ENCODE measurements at places on chromosomes 4 and X.

GRCh38 chr4:15434091-15434490 is 6.3 kb downstream of the C1QTNF7 start:
- DNase-seq = no peak

DNA sequence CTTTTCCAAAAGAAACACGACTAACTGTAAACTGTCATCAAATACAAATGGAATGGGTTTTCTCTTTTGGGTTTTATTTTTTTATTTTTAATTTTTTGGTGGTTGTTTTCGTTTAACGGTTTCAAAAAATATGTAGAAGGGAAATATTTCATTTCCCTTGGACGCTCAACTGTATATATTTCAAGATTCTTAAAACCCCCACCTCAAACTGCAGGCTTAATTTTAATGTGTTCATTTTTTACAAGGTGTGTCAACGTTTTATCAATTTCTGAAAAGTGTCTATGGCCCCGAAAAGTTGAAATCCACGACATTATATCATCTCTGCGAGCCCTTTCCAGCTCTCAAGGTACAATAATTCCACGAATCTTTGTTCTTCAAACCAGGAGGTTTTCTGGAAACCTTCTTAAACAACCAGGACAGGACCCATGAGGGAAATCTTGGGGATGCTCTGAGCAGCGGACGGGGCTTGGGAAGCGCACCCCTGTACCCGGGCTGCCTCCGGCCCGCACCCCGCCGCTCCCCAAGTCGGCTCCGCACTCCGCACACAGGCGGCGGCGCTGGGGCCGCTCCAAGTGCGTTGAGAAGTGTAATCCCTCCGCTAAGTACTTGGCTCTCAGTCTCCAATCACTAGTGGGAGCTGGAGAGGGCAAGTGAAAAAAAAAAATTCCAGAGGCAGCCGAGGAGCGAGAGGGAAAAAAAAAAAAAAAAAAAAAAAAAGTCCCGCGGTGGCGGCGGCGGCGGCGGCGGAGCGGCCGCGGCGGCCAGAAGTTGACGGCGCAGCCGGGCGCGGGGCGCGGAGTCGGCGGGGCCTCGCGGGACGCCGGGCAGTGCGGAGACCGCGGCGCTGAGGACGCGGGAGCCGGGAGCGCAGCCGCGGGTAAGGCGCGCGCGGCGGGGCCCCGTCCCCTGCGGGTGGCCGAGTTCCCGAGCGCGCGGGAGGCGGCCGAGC is at the start of gene BMPR1B:
Gene BMPR1B (plus strand): TSS at position 764 of the 949 bp plus-strand sequence. CDS start 346,470 bp downstream, outside the sequence.
- no peak for DNase-seq

GRCh38 chrX:118540342-118540741 is 44.7 kb downstream of the DOCK11 start:
- DNase-seq = no peak

GRCh38 chrX:14491689-14492088 is 37.6 kb upstream of the GLRA2 start:
- DNase-seq = no peak

DNA sequence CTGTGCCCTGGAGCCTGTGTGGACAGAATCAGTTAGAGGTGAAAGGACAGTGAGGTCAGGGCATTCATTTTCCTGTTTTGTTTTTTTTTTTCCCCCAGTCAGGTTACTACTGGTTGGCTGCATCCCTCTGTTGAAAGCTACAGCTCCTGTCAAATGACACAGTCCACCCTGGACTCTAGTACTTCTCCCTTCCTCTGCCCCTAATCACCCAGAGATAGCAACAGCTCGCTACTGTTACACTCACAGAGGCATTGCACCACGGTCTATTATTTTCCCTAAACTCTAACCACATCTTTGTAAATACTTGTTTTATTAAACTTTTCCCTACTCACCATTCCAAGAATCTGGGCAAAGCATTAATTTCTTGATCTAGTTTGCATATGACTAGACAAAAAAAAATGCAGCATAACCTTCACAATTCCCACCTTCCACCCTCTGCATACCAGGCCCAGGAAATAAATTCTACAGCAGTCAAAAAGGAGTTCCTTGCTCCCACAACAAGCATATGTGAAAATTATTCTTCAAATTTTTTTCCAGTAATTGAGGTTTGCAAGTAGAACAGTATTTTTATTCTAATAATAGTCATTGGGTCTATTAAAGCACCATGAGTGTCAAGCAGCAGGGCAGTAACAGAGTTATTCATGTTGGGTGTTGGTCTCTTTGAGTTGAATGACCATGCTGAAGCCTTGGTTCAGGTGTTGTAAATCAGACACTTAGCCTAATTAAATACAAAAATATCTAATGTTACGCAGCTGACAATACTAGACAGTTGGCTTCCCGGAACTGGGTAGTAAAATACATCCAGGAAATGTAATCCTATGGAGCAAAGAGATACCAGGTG is 329.2 kb downstream of the INPP4B start:
- DNase-seq = no peak

- DNase-seq = no peak
Measured at GRCh38 chr4:189294574-189294973, 646.1 kb upstream of the FRG1 start.

GRCh38 chr4:1154523-1155182 is 17.7 kb downstream of the SPON2 start:
- DNase-seq = no peak

DNA sequence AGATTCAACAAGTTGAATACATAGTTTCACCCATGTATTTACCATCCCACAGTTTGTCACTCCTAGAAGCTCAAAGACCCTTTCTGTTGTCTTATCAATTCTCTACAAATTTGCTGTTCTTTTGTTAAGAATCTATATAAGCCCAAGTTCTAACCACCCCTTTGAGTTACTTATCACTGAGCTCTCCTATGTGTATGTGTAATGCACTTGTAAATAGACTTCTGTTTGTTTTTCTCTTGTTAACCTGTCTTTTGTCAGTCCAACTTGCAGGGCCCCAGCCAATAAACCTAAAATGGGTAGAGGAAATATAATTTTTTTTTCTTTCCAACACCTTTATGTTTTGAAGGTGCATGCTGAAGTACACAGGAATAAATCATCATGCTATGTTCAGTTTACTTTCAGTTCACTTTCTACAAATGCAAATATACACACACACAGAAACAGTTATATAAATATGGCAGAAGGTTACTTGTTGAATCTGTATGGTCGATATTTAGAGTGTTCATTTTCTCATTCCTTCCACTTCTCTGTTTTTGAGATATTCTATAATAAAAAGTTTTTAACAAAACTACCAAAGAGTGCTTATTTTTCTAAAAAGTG is 22.3 kb upstream of the CLOCK start:
- no peak for DNase-seq

GRCh38 chr4:108081256-108081655 is 87.5 kb downstream of the LEF1 start:
- no peak for DNase-seq

- no peak for DNase-seq
Measured at GRCh38 chr4:45043911-45044310, 317.6 kb upstream of the GNPDA2 start.

DNA sequence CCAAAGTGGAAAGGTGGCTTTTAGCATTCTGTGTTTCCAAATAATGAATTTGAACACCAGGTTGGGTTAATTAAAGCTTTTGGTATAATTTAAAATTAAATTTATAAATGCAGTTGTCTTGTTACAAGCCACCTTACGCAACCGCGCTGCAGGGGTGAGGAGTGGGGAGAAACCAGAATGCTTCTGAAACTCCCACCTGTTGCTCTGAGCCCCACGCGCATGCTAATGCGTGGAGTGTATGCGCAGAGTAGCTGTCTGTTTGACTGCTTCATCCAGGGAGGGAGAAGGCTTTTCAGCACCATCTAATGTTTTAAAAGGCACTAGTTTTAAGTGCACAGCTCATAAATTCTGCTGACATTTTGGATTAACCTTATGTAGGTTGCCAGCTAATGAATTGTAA is 12.5 kb downstream of the OGT start:
- no peak for DNase-seq

DNA sequence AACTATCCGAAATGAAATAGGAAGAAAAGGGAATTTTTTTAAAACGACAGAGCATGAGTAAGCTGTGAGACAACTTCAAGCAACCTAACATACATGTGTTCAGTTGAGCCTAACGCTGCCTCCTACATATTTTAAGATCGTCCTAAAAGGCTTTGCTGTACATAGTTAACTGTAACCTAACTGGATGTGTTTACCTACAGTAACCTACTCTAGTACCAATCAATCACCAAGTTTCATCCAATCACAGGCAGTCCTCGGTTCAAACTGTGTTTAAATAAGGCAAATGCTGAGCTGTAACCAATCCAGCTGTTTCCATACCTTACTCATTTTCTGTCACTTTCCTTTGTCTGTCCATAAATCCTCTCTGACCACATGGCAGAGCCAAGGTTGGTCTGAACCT is 17.1 kb downstream of the RCHY1 start:
- no peak for DNase-seq

DNA sequence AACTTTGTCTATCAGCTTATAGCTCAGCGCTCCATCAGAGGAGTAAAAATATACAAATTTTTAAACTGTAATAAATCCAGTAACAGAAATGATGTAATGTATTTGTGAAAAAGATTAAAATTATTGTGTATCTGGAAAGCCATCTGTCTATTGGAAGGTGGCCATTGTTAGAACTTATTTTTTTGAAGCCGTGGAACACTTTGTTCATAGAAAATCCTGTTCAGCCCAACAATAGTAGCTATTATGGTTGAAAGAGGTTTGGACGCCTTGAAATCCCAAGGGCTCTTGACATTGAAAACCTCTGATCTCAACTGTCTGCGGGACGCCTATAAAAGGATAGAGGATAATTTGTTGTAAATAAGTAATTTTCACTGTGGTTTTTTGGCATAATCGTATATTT is 98.3 kb downstream of the RAPGEF2 start:
- DNase-seq = no peak

DNA sequence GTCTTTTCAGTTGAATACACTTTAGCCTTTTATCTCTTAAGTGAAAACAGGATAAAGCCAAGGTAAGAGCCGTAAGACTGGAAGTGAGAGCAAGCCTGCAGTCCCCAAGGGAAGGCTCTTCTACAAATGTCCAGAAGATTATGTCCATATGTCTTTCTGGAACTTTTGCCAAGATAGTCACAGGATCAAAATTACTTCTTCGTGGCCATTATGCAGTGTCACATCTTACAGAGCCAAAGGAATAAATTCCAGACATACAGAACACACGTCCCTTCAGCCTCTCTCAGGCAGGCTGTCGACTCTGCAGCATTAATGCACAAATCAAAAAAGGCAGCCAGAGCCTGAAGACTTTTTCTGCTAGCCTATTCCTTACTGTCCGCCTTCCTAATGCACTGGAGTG is 10.9 kb upstream of the GATB start:
- no peak for DNase-seq

DNA sequence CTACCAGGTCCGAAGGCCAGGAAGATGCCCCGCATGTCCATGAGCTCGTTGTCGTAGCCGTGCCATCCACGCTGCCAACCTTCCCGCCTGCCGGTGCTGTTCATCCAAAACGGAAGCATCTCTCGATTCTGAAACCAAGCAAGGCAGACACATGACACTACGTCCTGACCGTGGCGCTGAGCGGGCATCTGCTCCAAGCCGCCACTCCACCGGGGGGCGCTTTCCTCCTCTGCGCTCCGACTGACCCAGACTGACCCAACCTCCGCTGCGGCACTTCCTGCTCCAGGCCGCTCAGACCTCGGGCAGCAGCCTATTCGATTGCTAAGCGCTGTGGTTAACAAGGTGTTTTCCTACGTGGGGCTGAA is 120.5 kb downstream of the ENPP6 start:
- no peak for DNase-seq

- no peak for DNase-seq
Measured at GRCh38 chr4:124449881-124450280, 262.7 kb downstream of the ANKRD50 start.

GRCh38 chr4:173936861-173937260 is 346.6 kb downstream of the FBXO8 start:
- no peak for DNase-seq

DNA sequence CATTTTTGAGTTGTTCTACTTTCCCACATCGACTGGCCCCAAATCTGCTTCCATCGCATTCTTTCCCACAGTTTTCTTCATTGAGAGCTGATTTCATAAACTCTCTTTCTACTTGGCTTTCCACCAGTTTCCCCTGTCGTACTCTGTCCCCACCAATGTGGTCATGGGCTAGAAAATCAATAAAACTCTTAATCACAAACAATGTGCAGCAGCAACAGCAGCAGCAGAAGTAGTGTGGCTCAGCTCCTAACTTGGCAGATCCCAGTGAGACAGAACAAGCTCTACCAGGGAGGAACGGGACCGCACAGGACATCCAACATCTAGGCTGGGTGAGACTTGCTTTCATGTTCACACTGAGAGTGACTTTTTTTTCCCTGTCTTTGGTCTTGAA is 3.1 kb upstream of the SETD7 start:
- no peak for DNase-seq

GRCh38 chrX:31608638-31609037 is 536.8 kb upstream of the FTHL17 start:
- DNase-seq = no peak

GRCh38 chr4:119103263-119103662 is 32.4 kb upstream of the MYOZ2 start:
- DNase-seq = no peak

DNA sequence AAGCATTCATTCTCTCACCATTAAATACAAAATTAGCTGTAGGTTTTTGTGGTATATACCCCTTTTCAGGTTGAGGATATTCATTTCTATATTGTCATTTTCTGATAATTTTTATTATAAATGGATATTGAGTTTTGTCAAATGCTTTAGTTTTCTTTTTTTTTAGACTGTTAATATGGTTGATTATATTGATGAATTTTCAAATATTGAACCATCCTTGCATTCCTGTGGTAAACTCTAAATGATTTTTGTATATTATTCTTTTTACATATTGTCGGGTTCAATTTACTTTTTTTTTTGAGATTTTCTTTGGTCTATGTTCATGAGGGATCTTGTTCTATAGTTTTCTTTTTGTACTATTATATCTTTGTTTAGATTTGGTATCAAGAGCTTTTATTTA is 165.1 kb downstream of the GPAT3 start:
- DNase-seq = no peak

- no peak for DNase-seq
Measured at GRCh38 chr4:47413521-47413920, 50.0 kb downstream of the COMMD8 start.

DNA sequence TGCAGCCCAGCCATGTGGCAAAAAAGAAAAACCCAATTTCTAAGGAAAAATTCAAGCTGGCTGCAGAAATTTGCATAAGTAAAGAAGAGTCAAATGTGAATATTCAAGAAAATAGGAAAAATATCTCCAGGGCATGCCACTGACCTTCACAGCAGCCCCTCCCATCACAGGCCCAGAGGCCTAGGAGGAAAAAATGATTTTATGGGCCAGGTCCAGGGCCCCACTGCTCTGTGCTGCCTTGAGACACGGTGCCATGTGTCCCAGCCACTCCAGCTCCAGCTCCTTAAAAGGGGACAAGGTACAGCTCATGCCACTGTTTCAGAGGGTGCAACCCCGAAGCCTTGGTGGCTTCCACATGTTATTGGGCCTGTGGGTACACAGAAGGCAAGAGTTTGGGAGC is 182.7 kb upstream of the FGF16 start:
- DNase-seq = no peak

- no peak for DNase-seq
Measured at GRCh38 chr4:172142281-172142741, 329.1 kb downstream of the GALNTL6 start.

GRCh38 chr4:54499308-54500074 is 158.3 kb upstream of the KIT start:
- DNase-seq = no peak
